Astrocyte of the spinal cord (primary cell): ENCODE measurements at places on chromosomes 16 and 17.

DNA sequence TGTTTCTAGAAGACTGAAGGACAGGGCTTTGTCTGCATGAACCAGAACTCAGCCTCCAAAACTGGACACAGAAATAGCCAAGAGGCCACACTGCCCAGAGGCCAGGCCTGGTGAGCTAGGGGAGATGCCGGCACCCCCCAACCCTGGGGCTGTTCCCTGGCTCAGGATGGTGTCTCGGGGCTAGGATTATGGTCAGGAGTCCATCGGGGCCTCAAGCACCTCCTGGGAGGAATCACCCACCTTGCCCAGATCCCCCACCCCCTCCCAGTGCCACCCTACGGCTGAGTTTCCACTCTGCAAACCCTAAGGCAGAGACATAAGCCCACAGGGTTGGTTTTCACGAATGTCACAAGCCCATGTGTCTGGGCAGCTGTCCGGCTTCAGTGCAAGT, 37.2 kb downstream of the SLC7A5 start:
- DNase-seq = no peak

- no peak for DNase-seq
Measured at GRCh38 chr17:73203135-73203787, 10.4 kb downstream of the COG1 start.

DNA sequence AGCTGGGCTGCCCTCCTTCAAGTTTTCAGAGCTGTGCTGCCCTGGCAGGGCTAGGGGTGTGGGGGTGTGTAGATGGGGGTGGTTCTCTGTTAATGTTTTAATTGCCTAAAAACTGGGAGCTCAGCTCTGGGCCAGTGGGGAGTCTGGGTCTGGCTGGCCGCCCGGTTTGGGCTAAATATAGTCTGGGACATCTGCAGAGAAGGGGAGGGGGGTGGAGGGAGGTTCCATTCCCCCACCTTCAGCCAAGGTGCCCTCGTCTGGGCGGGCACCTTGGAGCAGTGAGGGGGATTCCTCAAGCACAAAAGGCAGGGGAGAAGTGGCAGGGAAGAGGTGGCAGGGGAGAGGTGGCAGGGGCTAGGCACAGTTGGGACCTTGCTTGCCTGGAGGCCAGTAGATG, 13.0 kb downstream of the RARA start:
- DNase-seq = no peak

DNA sequence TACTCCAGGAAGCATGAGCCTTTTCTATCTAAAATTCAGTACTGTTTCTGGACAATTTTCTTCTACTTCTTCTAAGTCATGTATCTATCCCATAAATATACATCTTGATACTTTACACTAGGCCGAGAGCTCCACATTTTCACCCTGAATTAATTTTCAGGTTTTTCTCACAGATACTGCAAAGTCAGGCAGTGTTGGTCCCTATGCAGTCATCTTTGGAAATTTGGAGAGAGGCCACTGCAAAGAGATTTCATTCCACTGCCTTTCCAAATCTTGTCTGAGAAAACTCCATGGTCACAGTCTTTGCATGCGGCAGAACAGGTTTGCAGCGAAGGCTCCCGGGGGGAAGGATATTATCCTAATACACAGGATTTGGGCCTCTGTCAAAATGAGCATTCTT, 28.2 kb downstream of the DUSP14 start:
- no peak for DNase-seq

- DNase-seq = peak; percentile 74
Measured at GRCh38 chr17:41801374-41802271, 10.1 kb downstream of the P3H4 start.

DNA sequence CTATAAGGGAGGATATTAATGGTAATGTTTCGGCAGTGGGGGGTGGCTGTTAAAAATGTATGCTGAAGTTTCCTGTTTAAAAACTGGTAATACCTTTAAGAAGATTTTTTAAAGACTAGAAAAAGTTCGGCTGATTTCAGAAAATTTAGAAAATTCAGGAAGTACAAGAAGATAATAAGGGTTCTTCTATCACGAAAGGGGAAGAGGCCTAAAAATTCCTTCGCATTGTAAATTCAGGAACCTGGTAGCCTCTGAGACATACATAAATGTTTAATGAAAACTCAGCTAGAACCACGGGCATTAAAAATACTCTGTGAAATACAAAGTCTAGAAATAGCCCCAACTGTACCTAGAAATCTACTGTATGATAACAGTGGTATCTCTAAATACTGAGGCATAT, 181.2 kb downstream of the PARN start:
- no peak for DNase-seq

GRCh38 chr17:82981141-82981730, 98.2 kb upstream of the METRNL start:
- DNase-seq = no peak

- DNase-seq = peak; percentile 15
Measured at GRCh38 chr17:59151006-59151405, 4.0 kb downstream of the SKA2 start.

GRCh38 chr16:51579652-51580360, 428.7 kb upstream of the SALL1 start:
- DNase-seq = no peak
